ENCODE measurements at places on chromosomes 12 and 14.

- no peak for DNase-seq
These were observed 9.8 kb downstream of the PRIMA1 start for GRCh38 chr14:93778453-93778852.

DNA sequence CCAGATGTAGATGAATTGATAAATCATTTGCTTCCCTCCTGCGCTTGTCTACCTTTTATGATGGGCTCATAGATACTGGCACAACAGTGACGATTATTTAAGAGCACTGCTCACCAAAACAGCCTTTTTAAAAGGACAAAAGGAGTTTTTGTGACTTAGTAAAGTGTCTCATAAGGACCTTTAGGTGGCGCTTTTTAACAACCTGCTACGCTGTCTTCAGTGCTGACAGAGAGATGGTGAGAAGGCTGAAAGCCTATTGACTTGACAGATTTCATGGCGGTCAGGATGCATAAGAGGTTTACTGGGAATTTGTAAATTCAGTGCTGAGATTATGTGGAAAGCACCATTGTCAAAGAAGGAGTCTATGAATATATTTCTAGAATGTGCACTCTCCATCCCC is 87.6 kb downstream of the SLC15A5 start:
- DNase-seq, result no peak

- DNase-seq, result no peak
These were observed 53.6 kb downstream of the GOLGA5 start for GRCh38 chr14:92847749-92848148.

DNA sequence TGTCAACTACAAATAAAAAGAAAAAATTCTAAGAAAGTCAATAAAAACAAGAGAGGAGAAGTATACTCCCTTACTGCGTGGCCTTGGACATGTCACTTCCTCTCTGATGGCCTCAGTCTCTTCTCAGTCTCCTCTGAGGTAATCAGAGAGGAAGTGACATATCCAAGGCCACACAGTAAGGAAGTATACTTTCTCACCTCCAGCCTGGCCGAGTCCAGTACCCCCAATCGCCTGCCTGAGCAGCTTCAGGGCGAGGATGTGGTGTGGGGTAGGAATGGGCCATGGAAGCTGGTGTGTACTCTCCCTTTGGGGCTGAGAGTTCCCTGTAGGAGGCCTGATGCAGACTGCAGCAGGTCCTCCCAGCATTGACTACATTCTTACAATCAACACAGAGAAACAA is 15.8 kb downstream of the VDR start:
- DNase-seq, result no peak

DNA sequence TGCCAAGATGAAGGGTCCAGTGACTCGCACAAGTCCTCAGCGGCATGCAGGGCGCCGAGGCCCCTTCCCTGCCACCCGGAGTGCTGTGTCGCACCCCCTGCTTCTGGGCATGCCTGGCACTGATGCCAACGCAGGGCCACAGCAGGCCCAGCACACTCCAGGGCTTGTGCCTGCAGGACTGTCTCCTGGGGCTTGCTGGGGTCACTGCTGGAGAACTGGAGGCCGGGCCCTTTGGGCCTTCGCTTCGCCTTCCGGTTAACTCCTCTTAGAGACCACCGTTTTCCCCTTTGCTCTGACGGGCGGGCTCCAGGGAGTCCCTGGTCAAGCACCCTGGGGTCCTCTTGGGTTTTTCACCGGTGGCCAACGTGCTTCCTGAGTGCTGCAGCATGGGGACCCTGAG is 79.6 kb downstream of the WDR20 start:
- DNase-seq, result no peak

- no peak for DNase-seq
These were observed 8.7 kb upstream of the RESF1 start for GRCh38 chr12:31950492-31950891.

GRCh38 chr12:126051611-126052107 is 986.4 kb downstream of the AACS start:
- DNase-seq, result no peak

- DNase-seq, result no peak
These were observed 366.2 kb upstream of the KITLG start for GRCh38 chr12:88946372-88946997.

DNA sequence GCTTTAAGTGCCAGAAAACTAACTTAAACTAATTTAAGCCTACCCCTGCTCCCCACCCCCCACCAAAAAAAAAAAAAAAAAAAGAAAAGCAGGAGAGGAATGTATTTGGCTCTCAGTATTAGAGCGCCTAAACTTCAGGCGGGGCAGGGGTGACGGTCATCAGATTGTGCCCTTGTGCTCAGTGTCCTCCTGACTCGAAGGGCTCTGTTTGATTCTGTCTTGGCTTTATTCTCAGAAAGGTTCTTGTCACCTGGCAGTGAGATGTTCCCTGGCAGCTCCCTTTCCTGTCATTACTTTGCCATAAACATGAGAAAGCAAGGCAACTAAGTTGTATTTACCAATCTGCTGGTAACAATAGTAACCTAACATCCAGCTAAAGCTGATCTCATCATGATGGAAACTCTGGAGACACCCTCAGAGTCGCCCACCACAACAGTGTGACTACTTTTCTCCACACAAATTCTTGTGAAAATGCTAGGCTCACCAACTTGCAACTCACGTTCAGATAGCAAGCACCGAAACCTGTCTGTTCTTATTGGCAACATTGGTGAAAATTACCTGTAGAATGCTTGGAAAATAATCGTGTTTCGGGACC is 39.0 kb upstream of the WNK1 start:
- DNase-seq, result no peak

DNA sequence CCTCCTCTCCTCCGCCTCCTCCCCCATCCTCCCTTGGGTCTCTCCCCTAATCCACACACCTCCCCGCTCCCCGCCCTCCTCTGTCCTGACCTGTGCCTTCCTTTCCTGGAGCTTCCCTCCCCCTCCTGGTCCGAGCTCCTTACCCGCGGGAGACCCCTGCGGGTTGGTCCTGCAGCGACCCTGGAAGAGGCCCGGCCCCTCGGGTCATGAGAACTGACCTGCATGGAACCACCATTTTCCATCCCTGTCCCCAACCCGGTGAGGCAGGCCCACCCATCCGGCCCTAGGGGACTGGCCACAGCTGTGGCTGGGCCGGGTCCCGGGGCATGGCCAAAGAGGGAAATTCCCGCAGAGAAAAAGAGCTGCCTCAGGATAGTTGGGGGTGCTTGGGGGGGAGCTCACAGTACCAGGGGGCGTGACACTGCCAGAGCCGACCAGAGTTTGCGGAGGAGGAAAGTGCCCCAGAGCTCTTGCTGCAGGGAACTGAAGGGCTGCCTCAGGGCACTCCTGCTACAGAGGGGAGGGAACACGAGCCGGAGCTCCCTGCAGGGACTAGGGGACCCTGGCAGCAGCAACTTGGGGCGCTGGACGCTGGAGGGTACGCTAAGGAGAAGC is 613 bp downstream of the ARHGEF40 start:
- DNase-seq, result no peak

GRCh38 chr12:91194500-91194899 is 11.9 kb upstream of the DCN start:
- DNase-seq, result no peak

- DNase-seq, result peak; percentile 71
These were observed 12.9 kb upstream of the TUBA1A start for GRCh38 chr12:49201595-49202295.

DNA sequence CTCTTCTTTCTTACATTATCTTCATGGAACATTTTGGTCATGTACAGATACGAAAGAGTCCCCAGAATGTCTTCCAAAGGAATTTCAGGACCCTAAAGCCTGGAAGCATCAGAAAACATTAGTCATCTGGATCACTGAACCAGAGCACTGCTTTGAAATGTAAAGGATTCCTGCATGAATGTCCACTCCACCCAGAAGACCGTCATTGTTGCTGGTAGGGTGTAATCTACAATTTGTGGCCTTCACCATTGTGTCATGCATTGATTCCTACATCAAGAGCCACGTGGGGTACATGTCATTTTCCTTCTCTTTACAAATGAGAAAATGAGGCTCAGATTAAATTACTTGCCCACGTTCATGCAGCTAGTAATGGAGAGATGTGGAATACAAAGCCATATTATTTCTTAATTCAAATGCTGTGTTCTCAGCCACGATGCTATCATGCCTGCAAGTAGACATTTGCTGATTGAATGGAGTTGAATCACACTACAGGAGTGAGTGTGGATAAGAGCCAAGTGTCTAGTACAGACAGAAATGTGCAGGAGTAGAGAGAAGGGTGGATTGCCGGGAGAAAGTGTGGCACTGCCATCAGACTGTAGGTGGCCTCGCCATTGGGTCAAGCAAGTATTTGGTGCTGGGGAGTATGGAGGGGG is 231.2 kb downstream of the C12orf75 start:
- no peak for DNase-seq

GRCh38 chr14:42918615-42919014 is 1311.9 kb downstream of the LRFN5 start:
- no peak for DNase-seq

GRCh38 chr14:23518709-23519108 is 32.9 kb downstream of the ZFHX2 start:
- DNase-seq, result no peak

- DNase-seq, result no peak
These were observed 15.3 kb downstream of the TNFRSF1A start for GRCh38 chr12:6326316-6327228.
